ENCODE measurements at places on chromosomes 1 and 21.

GRCh38 chr1:89044970-89045721 lies 19.9 kb downstream of the GBP1 start:
- no peak for DNase-seq

GRCh38 chr21:37472581-37472980 lies 106.0 kb downstream of the DYRK1A start:
- no peak for DNase-seq

DNA sequence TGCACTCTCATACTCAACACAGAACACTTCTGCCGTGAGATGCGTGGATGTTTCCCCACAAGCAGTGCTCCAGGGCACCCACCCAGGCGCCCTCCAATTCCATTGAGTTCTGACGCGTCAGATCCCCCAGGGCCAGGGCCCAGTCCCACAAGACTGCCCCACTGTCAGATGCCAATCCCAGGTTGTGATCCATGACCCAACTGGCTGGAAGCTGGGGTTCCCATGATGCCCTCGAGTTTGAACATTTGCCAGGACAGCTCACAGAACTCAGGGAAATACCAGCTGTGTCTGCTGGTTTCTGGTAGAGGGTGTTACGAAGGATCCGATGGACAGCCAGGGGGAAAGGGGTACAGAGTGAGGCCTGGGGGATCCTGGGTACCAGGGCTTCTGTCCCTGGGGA lies 58.4 kb downstream of the AGPAT3 start:
- no peak for DNase-seq

DNA sequence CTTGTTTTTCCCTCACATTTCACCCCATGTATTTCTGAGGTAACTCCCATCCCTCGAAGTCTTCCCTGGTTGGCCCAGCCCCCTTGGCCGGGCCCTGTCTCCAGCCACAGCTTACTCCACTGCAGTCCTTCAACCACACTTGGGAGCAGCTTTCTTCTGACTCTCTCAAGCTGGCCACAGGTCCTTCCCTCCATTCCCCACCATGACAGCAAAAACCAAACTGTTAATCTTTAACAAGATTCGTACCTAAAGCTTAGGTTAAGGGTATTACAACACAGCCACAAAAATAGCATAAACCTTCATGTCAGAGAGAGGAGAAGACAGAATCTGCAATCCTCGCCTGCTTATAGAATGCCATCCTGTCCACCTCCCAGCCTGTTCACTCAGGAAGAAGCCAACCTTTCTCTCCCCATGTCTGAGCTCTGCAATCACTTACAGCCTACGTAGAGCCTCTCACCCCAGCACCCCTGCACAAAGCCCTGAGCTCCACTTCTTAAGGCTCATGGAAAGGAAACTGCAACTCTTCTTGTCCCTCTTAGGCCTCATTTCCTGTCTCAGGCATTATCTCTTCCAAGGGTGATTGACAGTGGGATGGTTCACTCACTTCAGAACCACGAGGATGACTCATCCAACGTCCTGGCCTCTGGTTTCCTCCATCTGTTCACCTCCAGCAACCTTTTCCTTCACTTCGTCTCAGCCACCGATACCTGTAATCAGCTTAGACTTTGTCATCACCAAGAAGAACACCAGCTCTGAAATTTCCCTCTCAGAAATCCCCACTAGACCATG lies 72.8 kb downstream of the CD2 start:
- peak; percentile 33 for DNase-seq

DNA sequence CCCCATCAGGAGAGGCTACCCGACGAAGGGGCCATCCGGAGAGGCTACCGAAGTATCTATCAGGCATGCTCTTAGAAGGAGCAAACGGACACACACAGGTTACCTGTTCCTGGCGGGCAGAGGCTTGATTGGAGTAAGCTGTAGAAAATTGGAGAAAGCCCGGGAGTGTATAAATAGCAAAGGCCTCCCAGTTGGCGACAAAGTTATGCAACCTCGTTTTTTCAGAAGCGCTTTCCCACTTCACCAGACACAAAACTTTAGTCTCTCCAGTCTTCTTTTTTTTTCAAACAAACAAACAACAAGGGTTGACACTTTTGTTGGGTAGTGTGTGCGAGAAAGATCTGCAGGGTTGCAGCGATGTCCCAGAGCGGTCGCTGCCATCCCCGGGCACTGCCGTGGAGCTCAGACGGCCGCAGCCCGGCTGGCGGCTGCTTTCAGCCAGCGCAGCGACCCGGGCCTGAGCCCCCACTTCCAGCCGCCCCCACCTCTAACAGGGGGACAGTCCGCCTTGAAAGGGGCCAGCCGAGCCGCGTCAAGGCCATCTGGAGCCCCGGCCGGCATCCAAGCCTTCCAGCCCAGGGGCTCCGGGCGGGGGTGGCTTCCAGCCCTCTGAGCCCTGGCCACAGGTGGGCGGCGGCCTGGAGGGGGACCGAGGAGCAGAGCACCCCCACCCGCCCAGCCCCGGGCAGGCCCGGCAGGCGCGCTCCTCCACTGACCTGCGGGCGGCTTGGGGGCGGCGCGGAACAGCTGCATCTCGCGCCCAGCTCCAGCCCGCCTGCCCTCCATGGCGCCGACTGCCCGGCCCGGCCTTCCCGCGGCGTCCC lies 616 bp downstream of the MCOLN3 start:
- DNase-seq, result no peak

- no peak for DNase-seq
These were observed 167.2 kb downstream of the TRABD2B start for GRCh38 chr1:47830021-47830420.

- DNase-seq, result no peak
These were observed 47.3 kb downstream of the DISP3 start for GRCh38 chr1:11526071-11526895.

- no peak for DNase-seq
These were observed 5.7 kb downstream of the S1PR1 start for GRCh38 chr1:101242324-101243050.

GRCh38 chr1:69991644-69992043 lies 213.7 kb downstream of the LRRC40 start:
- no peak for DNase-seq

DNA sequence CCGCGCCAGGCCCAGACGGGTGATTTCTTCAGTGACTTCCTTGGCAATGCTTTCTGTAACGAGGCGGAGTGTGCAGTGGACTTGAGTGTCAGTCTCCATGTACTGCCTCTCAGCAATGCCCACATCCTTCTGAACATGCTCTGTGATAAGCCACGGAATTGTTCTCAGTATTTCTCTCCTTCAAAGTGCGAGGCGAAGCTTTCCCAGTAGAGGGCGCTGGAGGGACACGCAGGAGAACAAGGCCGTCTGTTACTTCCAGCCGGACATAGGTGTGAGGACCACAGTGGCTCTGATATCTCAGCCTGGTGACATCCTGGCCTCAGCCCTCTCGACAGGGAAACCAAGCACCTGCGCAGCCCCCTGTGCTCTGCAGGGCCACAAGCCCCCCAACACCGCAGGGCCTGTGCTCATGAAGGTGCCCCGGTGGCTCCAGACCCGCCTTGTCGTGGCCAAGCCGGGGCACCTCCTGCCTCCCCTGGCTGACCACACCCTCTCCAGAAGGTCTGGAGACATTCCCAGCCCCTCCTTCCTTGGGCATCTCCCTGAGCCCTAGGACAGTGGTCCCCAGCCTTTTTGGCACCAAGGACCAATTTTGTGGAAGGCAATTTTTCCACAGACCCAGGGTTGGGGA lies 46.1 kb upstream of the BACE2 start:
- DNase-seq, result peak; percentile 16

DNA sequence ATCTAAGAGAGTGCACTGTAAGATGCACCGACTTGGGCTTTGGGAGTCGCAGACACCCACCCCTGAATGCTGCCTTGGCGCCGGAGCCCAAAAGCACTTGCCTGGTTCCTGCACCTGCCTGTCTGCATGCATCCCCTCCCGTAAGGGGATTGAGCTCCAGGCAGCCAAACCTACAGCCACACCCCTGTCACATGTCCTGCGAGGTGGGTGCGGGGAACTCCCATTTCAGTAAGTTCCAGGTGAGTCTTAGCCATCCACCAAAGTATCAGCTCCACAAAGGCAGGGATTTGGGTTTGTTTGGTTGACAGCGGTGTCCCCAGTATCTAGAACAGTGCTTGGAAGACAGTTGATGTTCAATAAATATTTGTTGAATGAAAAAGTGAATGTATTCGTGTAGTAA lies 31.5 kb upstream of the MAP10 start:
- no peak for DNase-seq

- no peak for DNase-seq
These were observed 184.2 kb downstream of the ETS2 start for GRCh38 chr21:38989745-38990423.

DNA sequence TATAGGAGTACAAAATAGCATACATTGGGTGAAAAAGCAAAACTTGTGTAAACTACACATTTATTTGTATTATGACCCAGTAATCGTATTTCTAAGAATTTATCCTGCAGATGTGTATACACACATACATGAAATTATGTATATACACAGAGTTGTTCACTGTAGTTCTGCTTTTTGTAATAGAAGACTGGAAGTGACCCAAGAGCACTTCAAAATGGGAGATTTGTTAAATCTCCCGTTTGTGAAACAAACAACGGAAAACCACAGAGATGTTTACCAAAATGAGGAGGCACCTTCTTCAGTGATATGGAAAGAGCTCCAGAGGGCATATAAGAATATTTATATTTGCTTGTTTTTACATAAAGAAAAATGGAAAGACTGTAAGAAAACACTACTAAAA lies 18.0 kb upstream of the MNDA start:
- DNase-seq, result no peak

GRCh38 chr1:202710070-202711045 lies at the start of gene SYT2:
TSS of gene SYT2 (minus strand) at chr1:202710454. CDS start at chr1:202605772, 104,682 bp downstream.
- DNase-seq, result no peak

DNA sequence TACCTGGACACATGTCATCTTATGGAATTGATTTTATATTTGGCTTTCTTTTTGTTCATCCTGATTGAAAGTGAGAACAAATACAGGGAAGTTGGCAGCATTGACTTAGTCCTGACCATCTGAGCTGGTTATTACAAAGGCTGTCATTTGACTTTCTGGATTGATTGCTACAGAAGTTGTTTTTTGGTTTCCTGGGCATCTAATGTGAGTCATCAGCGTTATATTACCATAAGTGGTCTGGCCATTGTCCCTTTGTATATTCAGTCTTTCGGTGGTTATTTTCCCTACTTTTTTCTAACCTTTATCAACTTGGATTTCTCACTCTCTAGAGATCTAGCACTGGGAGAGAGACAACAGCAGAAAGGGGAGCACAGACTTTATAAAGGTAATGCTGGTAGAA lies 1646.5 kb downstream of the MRPL39 start:
- DNase-seq, result no peak

GRCh38 chr1:49408346-49408745 lies 615.4 kb downstream of the AGBL4 start:
- DNase-seq, result no peak

DNA sequence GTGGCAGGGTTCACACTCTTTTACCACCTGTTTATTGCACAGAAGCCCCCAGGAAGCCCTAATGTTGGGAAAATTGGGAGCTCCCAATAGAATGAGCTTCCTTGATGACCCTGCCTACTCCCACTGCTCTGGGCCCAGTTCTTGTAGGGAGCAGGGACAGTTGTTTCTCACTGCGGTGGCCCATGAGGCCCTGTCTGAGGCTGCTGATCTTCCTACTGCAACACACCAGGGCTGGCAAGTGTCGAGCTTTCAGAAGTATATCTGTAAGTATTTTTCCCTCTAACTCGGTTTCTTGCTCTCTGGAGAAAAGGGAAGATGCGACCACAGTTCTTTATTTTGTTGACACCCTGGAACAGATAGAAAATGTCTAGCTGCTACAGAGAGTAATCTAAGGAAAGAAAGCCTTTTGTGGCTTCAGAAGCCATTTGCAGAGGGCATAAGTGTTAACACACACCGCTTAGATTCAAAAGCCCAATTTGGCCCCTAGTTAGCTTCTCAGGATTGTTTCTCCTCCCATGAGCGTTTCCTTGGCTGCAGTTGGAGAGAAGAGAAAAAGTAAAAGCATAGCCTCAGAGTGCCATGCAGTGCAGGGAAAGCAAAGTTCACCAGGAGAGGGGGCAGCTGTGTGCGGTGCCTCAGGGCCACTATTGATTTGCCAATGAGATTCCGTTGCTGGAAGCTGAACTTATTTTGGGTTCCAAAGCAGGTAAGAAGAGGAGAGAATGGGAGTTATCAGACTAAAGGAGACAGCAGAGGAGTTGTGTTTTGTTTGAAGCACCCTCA lies 102.6 kb downstream of the SELENOF start:
- DNase-seq, result no peak

DNA sequence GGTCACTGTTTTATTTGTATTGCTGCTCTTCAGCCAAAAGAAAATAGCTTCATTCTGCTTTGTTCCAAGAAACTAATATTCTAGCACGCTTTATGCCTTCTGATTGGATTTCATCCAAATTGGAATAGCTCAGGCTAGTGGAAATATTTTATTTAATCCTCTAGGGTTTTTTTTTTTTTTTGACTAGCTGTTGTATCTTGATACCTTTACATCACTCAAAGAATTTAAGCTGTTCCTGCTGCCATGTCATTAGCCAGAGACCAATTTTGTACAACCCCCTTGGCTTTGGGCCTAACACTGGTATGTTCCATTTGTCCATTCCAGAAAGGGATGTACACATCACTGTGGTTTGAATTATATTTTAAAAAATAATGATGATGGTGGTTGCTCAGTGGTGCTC lies 103.0 kb downstream of the DISC1 start:
- no peak for DNase-seq

GRCh38 chr1:228448372-228448771 lies 31.7 kb upstream of the TRIM17 start:
- DNase-seq, result no peak

- no peak for DNase-seq
These were observed 8.6 kb downstream of the ACOT7 start for GRCh38 chr1:6384962-6385361.

- DNase-seq, result no peak
These were observed 104.1 kb downstream of the DISP1 start for GRCh38 chr1:222918801-222919477.

- no peak for DNase-seq
These were observed 857 bp downstream of the FAM3B start for GRCh38 chr21:41317458-41317857.

GRCh38 chr1:19936061-19936750 lies 12.8 kb upstream of the PLA2G2E start:
- DNase-seq, result no peak

DNA sequence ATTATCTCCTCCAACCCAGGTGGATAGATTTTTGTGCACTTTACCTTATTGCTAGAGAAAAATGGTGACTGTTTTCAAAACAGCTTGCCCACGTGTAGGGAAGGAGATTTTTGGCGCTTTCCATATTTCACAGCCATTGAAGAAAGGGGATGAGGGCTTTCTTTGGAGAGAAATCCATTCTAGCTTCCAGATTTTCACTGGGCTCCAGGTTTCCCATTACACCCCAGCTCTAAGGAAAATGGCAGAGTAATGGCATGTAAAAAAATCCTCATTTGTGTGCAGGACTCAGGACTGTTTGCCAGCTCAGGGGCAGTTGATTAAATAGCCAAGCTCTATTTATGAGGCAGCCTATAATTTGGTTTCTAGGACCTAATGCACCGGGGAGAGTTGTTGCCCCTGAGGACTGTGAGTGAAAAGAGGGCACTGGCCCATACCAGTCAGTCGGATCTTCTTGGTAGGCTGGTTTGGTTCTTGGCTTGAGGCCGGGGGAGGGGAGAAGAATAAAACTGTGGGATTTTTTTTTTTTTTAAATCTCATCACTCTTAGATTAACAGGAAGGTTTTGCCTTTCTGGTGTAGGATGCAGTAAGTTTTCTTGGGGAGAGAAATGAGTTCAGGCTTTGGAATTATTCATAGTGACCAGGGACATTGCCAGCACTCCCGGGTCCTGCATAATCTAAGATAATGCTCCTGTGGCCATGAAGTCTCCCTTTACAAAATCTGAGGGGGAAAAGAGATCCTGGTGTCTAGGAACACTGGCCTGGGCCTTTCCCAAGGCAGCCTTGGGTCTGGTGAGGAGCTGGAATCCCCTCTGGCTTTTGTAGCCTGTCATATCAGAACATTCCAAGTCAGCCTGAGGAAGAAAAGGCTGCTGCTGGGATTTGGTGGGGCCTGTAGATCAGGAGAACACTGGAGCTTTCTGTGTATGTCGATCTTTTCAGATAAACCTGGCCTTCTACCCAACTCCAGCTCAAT lies 1.9 kb upstream of the ARID1A start:
- no peak for DNase-seq
